Nephron progenitor cell (in vitro differentiated cells): ENCODE measurements at places on chromosomes 4 and X.

GRCh38 chrX:47587906-47588735 is 5.9 kb downstream of the TIMP1 start:
- DNase-seq = no peak

GRCh38 chr4:33482773-33483172 is 2761.5 kb downstream of the ARAP2 start:
- no peak for DNase-seq

- no peak for DNase-seq
These were observed 124.0 kb upstream of the STIM2 start for GRCh38 chr4:26736621-26737020.

- DNase-seq = no peak
These were observed 33.8 kb downstream of the PRKX start for GRCh38 chrX:3679669-3680068.

- no peak for DNase-seq
These were observed 406.5 kb downstream of the RPA4 start for GRCh38 chrX:97290199-97290598.

DNA sequence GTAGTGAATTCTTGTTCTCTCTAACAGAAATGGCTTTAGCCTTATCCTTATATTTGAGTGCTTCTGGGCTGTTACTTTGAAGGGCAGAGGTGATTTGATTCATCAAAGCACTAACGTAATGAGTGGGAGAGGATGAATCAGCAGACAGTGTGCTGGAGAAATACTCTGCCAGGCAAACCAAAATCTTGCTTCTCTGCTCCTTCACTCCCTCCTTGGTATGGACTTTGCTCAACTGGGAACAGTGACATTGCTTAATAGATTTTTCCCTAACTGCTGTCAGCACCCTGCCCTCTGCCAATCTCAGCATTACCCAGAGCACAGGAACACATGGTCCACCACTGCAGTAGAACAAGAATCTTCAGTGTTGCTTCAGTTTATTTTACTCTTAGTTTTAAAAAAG is 56.0 kb downstream of the PDLIM5 start:
- DNase-seq = no peak

DNA sequence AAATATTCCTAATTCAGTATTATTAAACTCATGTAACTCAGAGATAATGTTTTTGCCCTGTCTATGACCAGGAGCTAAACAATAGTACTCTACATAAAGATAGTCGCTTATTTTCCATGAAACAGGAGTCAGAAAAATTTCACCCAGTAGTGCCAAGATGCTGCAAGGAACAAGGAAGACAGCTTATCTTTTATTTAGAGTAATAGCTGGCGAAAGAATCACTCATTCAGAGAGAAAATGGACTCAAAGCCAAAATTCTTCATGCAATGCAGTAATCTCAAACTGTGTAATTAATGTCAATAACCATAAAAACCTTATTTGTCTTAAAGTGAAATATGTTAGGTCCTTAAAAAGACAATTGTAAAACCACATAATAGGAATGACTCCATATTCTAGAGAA is 477.8 kb downstream of the ANKRD50 start:
- DNase-seq = no peak

DNA sequence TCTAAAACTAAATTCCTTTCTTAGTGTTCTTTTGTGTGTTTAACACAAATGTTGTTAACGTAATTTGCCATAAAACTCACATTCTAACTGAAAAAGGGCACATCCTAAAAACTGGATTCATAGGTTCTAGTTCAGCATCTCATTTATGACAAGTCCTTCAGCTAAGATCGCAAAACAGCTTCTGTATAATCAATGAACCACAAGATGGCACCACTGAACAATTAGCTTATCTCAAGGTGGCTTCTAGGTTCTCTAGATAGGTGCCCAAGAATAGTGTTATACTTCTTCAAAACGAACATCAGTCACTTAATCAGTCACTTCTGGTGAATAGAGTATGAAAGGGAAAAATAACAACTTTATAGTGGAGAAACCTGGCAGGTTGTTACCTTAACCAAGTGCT is 54.3 kb downstream of the NRK start:
- DNase-seq = no peak

DNA sequence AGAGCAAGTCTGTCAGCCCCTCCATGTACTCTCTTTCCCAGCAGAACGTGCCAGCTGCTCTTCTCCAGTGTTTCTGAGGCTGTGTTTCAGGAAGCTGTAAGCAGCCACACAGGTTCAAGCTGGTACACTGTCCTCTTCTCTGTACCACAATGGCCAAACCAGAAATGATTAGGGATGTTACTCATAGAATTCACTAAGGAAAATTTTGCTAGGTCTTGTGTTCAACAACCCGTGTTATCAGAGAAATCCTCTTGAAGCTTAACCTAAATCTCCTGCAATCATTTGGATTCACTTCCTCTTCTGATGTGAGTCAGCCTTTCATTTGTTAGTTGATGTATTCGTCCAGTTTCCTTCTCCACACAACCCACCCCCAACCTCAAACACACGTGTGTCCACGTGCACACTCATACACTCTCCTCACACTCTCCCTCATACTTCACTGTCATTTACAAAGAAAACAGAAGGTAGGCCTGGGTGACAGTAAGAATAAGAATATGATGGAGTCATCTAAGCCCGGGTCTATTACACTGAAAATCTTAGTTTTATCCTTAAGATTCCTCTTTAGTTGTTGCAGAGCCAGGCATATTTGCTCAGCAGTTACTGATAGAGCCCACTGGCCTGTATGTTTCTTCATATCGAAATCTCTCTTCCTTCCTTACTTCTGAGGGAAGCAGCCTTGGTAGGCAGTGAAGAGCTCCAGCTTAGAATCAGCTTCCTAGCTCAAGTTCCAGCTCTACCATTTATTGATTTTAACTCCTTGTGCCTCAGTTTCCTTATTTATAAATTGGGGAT is 63.4 kb downstream of the DCUN1D4 start:
- DNase-seq = no peak

- DNase-seq = no peak
These were observed 86.9 kb downstream of the TMEM164 start for GRCh38 chrX:110089656-110090403.

DNA sequence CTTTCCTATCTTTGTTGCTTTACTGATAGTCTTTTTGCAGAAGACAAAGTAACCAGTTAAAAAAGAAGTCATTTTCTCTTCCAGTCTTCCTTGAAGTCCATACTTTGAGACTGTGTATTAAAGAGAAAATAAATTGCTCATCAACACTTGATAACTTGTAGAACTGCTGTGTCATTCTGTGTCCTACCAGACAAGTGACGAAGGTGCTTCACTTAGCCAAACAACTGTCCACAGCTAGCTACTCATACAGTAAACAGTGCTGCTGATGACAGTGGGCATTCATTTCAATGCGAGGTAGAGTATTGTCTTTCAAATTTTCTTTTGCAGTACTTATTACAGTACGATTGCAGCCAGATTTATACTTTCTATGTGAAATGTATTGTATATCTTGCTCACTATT is 11.5 kb downstream of the COL25A1 start:
- no peak for DNase-seq

DNA sequence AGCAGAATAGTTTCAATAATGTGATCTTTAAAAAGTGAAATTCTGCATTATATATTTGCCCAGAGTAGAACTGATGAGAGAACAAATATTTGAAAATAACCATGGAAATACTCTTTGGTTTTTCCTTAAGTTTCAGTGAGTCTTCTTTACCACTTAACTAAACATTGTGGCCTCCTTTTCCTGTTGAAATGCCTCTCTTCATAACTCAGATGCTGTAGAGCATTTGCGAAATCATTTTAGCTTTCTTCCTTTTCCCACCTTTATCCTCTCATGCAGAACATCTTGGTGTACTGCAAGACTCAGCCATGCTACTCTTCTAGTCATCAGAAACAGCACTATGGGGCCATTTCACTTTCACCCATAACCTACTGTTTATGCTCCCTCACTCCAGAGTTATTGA is 48.2 kb downstream of the CASK start:
- no peak for DNase-seq

DNA sequence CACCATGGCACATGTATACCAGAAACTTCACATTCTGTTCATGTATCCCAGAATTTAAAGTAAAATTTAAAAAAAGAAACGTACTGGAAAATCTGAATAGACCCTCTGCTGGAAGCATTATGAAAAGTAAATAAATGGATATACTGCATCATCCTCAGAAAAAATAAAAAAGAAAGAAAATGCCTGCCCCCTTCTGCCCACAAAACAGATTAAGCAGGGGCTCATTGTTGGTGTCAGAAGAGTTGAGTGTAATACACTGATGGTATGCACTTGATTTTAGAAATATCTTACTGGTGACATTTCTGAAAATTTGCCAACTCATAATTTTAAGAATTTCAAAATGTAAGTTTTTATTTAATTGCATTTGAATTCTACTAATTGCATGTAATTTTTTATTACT is 77.8 kb downstream of the LRP2BP start:
- DNase-seq = no peak
